ENCODE measurements at places on chromosomes 2 and 18.

DNA sequence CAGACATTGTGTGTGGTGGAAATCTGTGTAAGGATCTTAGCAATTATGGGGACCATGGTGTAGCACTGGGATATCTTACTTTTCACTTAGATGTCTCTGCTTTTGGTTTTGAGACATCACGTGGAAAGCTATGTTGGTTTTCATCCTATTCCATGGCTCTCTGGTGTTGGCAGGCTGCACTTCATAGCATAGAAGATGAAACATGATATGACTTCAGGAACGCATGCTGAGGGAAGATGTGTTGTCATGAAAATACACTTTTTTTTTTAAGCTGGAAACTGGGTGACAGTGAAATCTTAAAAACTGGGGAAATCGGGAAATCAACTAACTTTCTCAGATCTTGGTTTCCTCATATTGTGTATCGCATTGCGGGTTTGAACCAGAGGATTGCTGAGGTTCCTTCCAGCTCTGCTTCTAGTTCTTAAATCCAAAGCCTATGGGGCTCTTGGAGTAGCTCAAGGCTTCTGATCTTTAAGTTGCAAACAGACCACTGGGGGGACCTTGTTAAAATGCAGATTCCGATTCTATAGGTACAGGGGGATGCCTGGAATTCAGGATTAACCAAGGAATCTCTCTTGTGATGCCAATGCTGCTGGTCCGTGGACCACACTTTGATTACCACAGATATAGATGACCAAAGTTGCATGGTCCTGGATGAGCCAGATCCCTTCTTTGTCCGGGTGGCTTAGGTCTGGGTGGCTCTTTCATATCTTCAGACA is 160.7 kb downstream of the SH3RF3 start:
- DNase-seq = no peak

DNA sequence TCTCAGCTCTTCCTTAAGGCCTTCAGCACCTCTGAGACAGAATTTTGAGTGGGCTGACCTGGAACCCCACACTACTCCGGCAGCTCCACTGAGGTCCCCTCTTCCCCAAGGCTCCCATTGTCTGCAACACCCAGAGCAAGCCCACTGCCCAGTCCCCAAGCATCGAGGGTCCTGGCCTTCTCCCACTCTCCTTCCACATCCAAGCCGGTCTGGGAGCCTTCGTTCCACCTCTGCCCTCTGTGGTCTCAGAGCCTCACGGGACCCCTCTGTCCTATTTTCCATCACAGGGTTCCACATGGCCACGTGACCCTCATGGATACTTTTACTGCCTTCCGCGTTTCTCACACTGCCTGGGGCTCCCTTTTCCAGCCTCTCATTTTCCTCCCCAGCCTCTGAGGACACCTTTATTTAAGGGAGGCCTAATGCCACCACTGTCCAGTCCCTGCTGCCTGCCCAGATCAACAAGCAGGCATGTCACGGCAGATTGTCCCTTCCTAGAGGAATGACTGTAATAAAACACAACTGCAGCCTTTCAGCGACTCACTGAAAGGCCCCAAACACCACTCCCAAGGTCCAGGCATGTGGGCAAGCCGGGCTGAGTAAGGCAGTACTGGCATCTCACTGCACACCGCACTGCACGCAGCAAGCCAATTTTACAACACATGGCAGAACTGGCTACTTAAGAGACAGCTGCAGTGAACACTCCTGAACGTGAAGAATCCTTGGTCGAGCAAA is 7.9 kb upstream of the SALL3 start:
- no peak for DNase-seq

- DNase-seq = no peak
Measured at GRCh38 chr2:221567231-221567760, 4.8 kb downstream of the EPHA4 start.

DNA sequence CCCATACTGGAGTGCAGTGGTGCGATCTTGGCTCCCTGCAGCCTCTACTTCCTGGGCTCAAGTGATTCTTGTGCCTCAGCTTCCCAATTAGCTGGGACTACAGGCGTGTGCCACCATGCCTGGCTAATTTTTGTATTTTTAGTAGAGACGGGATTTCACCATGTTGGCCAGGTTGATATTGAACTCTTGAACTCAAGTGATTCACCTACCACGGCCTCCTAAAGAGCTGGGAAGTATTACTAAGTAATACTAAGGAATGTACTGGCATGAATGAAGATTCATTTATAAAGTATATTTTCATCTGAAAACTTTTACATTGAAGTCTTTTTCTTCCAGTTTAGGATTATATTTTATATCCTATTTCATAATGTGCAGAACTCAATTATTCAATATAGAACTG is 38.1 kb downstream of the NUP35 start:
- DNase-seq = no peak

- DNase-seq = no peak
Measured at GRCh38 chr2:142041105-142041504, 89.7 kb downstream of the LRP1B start.

DNA sequence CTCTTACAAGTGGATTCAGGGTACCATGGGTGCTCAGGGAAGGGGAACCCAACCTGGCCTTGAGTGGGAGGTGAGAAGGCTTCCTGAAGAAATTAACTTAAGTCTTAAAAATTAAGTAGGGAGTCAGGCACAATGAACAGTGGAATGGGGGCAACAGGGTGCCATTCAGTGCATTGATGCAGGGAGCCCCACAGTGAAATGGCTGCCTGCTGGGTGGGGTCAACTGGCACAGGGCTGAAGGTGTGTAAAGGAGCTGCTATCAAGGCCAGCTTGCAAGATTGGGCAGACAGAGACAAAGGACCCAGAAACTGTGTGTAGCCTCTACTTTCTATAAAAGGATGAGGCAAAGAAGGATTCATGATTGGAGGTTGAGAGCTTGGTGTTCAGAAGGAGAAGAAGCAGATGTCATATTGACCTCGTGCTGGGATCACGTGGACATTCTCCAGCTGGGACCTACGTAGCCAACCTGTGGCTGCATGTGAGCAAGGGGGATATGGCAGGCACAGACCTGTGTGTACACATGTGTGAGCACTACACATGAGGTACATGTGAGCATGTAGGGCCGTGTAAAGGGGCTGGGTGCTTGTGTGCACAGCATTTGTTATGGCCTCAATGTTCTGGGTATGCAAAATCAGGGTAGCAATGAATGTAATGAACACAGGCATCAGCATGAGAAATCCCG is 209.5 kb upstream of the HAAO start:
- no peak for DNase-seq

DNA sequence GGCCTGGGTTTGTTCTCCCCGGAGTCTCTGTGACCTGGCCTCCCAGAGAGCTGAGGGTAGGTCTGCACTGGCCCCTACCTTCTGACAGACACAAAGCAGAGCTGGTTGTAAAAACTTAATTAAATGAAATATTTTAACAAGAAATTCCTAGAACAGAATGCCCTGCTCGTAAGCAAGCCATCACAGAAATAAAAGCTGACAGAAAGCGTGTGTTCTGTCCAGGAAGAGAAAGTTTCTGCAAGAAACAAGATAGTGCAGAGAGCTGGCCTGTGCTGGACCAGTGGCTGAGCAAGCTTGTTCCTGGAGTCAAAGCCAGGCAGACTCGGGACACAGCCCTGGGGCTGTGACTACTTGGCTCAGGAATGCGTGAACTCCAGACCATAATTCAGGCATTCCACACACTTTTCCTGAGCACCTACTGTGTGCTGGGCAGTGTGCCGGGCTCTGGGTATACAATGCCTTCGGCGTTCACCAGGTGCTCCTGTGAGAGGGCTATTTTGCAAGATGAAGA is 51.6 kb downstream of the APOB start:
- no peak for DNase-seq

DNA sequence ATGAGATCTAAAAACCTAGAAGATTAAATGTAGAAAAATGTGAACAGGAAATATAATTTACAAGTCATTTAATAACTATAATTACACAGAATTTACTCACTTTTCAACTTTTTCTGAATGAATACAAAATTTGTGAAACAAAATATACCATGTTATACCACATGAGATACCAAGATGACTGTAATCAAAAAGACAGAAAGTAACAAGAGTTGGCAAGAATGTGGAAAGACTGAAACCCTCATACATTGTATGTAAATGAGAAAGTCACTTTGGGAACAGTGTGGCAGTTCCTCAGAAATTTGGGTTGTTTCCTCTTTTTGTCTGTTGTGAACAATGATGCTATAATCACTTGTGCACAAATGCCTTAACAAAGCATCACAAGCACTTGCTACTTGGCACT is 145.4 kb upstream of the ZNF804A start:
- DNase-seq = no peak

DNA sequence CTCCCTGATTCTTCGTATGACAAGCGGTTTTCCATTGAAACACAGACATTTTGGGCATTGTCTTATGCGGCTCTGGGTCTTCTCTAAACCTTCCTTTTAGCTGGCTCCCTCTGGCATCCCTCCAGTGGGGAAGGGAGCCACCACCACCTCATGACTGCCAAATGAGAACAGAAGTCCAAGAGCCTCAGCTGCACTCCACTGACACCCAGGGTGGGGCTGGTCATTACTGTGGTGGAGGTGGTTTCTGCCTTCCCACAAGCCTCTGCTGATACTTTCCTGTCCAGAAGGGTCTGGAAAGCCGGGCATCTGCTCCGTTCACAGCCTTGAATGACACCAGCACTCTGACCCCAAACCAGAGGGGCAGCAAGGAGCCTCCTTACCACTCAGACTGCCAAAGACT is 213.5 kb downstream of the ZNF516 start:
- DNase-seq = no peak

GRCh38 chr2:105852066-105852465 is 107.4 kb downstream of the NCK2 start:
- no peak for DNase-seq

DNA sequence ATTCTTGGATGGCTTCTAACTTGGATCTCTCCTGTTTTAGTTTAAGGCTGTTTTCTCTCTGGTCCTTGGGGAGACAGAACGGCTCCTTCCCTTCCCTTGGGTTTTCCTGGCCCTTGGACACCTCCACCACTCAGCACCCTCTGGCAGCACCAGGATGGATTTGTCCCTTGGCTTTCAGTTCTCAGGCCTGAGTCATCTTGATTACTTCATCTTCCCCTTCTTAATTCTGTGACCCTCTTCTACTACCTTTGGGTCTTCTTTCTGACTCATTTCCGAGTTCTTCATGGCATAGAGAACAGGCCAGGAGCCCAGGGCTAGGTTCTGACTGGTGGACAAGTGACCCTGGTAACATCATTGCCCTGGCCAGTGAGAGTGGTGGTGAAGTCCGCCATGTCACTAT is 14.9 kb downstream of the IGFBP2 start:
- no peak for DNase-seq

DNA sequence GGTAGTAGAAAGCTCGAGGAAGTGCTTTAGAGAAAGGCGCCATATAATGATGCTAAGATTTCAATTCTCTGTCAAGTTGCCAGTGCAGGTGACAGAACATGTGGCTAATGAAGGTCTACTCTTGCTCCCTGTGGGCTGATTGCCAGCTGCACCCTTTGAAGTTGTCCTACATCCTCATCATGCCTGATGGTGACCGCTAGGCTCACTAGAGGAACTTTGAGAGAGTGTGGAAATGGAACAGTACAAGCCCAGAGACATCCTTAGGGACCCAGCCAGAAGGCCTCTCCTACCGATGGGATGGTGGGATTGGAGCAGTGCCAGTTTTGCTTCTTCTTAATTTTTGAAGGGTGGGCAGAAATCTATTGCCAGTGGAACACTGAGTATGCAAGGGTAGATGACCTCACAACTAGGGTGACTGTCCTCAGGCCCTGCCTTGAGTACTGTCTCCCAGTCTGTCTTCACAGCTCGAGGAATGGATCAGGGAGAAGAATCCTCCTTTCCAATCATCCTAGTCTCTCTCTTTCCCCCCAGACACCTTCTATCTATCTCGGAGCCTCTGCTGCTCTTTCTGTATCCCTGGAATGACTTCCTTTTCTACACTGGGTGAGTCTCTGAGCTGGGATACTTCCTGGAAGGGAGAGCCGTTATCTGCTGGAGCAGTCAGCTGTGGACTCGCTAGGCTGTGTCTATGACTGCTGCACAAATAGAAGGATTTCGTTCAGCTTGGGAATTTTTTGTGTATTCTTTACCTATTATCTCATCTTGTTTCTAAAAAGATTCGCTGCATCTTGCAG is 33.5 kb downstream of the LGALSL start:
- no peak for DNase-seq

- DNase-seq = no peak
Measured at GRCh38 chr18:55863391-55863706, 275.4 kb upstream of the TCF4 start.

- no peak for DNase-seq
Measured at GRCh38 chr2:236748801-236749200, 179.2 kb downstream of the ACKR3 start.

DNA sequence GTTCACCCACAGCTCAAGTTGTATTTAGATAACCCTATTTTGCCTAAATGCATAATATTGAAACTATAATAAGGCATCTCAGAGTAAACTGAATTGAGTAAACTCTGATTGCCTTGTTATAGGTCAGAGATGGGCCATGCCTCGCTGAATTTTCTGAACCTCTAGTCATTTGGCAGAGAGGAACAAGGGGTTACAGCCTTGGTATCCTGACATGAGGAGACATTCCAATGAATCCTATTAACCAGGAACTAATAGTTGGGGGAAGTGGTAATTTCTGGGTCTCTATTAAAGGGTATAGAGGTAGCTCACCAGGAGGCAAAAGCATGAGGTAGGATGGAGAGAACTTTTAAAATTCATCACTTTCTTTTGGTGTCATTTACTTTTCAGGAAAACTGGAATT is 227.4 kb upstream of the CHST9 start:
- DNase-seq = no peak

- DNase-seq = no peak
Measured at GRCh38 chr2:38182492-38183003, 106.6 kb upstream of the CYP1B1 start.

GRCh38 chr18:11368020-11368419 is 218.7 kb upstream of the PIEZO2 start:
- DNase-seq = no peak

DNA sequence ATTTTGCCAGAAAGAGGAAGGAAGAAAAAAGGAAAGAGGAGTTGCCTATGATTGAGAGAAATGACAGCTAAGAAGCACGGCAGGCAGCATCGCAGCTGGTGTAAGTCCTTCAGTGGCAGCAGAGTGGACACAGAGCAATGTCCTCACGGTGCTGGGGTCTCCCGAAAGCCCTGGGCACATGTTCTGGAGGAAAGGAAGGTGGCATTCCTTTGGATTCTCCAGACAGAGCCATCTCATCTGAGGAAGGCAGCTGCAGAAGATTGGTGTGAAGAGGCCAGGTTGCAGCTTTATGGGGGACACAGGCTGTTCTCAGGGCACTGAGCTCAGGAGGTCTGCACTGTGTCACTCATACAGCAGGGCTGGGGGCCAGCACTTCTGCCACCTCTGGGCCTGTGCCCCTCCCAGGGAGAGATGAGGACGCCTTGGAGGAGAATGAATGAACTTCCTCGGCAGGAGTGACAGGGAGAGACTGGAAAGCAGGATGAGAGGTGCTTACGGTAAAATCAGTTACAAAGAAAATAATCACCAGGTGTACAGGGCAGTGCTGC is 252.0 kb upstream of the MYT1L start:
- no peak for DNase-seq
